A549 treated with dexamethasone at 1 μM for 4 hours (cell line): ENCODE measurements at places on chromosomes 5 and 9. TPM values are rescaled to one million over a fixed set of nuclear protein-coding genes. Genes with fewer than 3 reads are reported as not detected.

The MARCHF11 gene
- total RNA-seq, result not detected in 5 replicates

The PCDHGB1 gene
- 1.5 to 2.2 TPM (median 1.8 TPM) in 5 replicates for total RNA-seq

The LCN10 gene
- total RNA-seq, result 0.04 TPM in 1 of 5 replicates, not detected in the others

The PLGRKT gene
- 20.4 to 27.8 TPM (median 21.8 TPM) in 5 replicates for total RNA-seq

The FOXD4L5 gene
- total RNA-seq, result 0.04 to 0.05 TPM (median 0.05 TPM) in 3 of 5 replicates, not detected in the others

The ZNF454 gene
- not detected in 5 replicates for total RNA-seq

The LPAR1 gene
- 18.5 to 24.7 TPM (median 23.6 TPM) in 5 replicates for total RNA-seq

The NCS1 gene
- total RNA-seq, result 29.5 to 56.8 TPM (median 55.9 TPM) in 5 replicates

The FBXL7 gene
- 1.2 to 1.7 TPM (median 1.6 TPM) in 5 replicates for total RNA-seq

The WNT8A gene
- total RNA-seq, result not detected in 5 replicates

The STING1 gene
- 0.74 to 1.1 TPM (median 0.77 TPM) in 5 replicates for total RNA-seq

The THOC3 gene
- 52.0 to 64.5 TPM (median 59.5 TPM) in 5 replicates for total RNA-seq

The ORM1 gene
- 0.11 TPM in 1 of 5 replicates, not detected in the others for total RNA-seq

The GLRA1 gene
- total RNA-seq, result not detected in 5 replicates

The KIF4B gene
- 0.01 to 0.02 TPM in 2 of 5 replicates, not detected in the others for total RNA-seq

The ARID3C gene
- 0.17 to 0.25 TPM (median 0.20 TPM) in 5 replicates for total RNA-seq

The EGFLAM gene
- 0.18 to 0.47 TPM (median 0.20 TPM) in 5 replicates for total RNA-seq

The PDZD2 gene
- total RNA-seq, result 0.36 to 0.65 TPM (median 0.60 TPM) in 5 replicates

The GZMA gene
- total RNA-seq, result not detected in 5 replicates

The CYFIP2 gene
- 16.7 to 24.5 TPM (median 23.4 TPM) in 5 replicates for total RNA-seq

The SLC45A2 gene
- total RNA-seq, result not detected in 5 replicates

The TMOD1 gene
- 1.6 to 2.0 TPM (median 1.7 TPM) in 5 replicates for total RNA-seq

The TMEM252 gene
- total RNA-seq, result not detected in 5 replicates

The CCNI2 gene
- 0.06 to 0.12 TPM (median 0.08 TPM) in 5 replicates for total RNA-seq

The ANKS6 gene
- 11.3 to 22.3 TPM (median 20.2 TPM) in 5 replicates for total RNA-seq

The FOXD4L4 gene
- total RNA-seq, result 0.04 to 0.07 TPM (median 0.05 TPM) in 3 of 5 replicates, not detected in the others

The GMCL2 gene
- not detected in 5 replicates for total RNA-seq

The GABRG2 gene
- total RNA-seq, result not detected in 5 replicates

The SVEP1 gene
- 1.3 to 2.3 TPM (median 2.0 TPM) in 5 replicates for total RNA-seq

The DOCK2 gene
- total RNA-seq, result 1.8 to 3.1 TPM (median 2.6 TPM) in 5 replicates

The LRRC19 gene
- total RNA-seq, result not detected in 5 replicates

The NRARP gene
- total RNA-seq, result 1.7 to 3.0 TPM (median 2.9 TPM) in 5 replicates

The SUSD3 gene
- total RNA-seq, result 0.53 to 1.6 TPM (median 1.1 TPM) in 5 replicates

The TEX10 gene
- 24.3 to 28.6 TPM (median 24.7 TPM) in 5 replicates for total RNA-seq

The WWC1 gene
- total RNA-seq, result 69.1 to 91.1 TPM (median 80.7 TPM) in 5 replicates
